Stimulated activated CD4-positive, alpha-beta T cell treated with anti-CD3 and anti-CD28 coated beads, Interleukin-1b, Interleukin-23, amount 100 ng/mL, for 1 hour (primary cell): ENCODE measurements at places on chromosomes 5 and 9.

- DNase-seq = no peak
Observed at GRCh38 chr9:125760537-125760936, 13.4 kb downstream of the PBX3 start.

DNA sequence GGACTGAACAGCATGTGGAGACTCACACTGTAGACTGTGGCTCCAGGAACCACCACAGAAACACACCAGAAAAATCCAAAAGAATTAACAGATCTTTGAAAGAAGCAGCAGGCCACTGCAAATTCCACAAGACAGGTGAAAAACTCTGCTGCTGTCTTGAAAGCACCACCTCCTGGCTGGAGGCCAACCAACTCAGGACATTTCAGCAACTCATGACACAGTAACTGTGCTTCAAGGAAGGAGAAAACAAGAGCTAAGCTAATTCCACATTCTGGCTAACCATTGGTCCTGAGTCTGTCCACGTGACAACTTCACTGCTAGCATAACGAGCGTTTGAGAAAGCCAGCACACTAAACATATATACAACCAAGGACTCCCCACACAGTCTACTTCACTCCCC is 625.1 kb downstream of the PRELID2 start:
- no peak for DNase-seq

DNA sequence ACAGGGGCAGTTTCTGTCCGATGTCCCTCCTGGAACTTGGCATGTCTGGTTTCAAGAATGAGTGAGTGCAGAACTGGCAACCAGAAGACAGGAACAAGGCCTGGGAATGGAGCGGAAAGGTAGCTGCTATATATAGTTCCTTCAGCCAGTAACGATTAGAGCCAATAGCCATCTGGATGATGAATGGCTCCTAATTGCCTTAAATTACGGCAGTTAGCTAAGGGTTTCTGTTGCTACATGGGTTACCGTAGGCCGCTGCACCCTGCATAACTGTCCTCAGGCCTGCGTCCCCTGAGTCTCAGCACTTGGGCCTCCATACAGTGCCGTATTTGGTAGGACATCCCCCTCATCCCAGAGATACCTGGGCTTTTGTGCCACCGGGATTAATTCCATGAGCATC is 29.4 kb downstream of the WWC1 start:
- no peak for DNase-seq

DNA sequence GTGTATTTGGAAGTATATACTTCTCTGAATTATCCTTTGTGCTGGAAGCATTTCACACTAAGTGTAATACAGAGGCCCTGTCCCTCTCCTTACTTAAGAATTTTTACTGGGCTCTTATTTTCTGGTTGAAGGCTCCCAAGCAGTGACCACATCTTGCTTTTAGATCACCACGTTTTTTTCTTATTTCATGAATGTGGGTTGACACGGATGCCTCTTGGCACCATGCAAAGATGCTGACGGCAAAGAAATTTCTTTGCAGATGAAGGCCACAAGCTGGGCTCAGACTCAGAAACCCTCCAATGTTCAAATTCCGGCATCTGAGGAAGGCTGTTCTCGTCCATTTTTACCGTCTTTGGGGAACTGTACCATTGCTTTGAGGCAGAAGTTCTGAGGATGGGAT is 168.5 kb downstream of the HMHB1 start:
- no peak for DNase-seq

DNA sequence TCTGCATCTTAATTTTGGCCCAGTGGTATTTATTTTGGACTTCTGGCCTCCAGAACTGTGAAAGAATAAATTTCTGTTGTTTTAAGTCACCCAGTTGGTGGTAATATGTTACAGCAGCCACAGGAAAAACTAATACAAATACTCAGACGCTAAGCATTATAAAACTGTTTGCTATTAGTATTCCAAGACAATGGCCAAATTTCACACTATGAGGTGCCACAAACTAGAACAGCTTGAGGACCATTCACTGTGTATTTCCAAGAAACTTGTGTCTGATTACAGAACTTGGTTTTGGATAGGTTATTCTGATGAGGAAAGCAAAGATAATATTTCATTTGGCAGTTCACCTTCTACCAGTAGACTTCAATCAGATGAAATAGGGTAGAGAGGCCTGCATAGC is 16.3 kb upstream of the ISOC1 start:
- DNase-seq = no peak

GRCh38 chr5:103605277-103605676 is 42.7 kb upstream of the NUDT12 start:
- no peak for DNase-seq

DNA sequence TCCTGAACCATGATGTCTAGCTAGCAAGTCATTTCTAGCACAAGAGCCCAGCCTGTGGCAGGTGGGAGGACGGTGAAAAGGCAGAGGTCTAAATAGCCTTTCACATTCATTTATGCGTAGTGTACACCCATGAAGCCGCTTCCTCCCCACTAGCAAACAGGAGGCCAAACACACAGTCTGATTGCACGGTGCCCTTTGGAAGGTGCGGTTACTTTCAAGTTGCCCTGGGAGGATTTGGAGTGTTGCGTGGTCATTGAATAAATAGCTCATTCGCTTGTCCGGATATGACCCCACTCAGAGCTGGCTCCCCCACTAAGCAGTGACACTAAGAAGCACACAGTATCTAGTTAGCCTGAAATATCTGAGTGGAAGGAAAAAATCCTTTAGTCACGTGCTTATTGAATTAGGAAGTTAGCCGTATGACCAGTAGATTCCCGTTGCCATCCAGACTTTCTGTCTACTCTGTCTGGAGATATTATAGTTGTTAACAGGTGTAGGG is 664 bp upstream of the ARSB start:
- no peak for DNase-seq

DNA sequence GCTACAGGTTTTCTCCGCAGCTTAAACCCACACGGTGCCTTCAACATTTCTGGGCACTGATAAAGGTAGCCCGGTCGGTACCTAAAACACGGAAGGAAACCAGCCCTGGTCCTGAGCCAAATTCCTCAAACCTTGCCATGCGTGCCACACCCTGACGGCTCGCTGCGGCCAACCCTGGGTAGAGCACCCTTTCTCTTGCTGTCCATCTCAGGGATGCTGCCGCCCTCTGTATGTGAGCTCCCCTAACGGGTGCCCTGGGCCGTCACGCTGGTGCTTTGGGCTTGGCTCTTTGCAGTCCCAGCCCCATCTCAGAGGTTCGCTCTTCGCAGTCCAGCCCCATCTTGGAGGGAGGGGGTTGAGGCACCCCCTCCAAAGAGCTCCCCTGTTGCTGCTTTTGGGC is 43.9 kb downstream of the PNPLA7 start:
- no peak for DNase-seq

DNA sequence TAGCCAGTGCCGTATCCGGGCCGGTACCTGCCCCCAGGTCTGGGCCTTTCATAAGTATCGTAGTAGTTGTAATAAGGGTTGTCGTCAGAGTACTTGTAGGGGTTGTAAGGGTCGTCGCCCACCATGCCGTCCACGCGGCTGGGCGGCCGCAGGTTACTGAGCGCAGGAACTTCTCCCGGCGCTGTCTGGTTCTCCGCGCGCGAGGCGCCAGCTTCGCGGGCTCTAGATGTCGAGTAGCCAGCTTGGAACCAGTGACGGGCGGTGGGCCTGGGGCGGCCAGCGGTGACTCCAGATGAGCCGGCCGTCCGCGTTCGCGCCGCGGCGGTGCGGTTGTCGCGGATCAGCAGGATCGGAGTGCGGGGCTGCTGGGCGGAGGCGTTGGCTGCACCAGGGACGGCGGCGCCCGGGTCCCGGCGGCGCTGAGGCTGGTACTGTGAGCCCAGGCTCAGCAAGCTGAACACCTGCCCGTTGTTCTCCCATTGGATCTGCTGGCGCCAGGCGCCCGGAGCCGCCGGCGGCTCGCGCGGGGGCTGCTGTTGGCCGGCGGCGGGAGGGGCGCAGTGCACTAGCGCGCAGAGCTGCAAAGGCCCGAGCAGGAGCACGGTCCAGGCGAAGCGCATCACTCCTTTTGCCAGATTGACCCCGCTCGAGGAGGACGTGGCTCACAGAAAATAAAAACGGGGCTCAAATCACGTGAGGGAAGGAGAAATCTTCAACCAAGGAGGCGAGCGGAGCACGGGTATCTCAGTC is 518 bp downstream of the LOX start:
- DNase-seq = no peak

DNA sequence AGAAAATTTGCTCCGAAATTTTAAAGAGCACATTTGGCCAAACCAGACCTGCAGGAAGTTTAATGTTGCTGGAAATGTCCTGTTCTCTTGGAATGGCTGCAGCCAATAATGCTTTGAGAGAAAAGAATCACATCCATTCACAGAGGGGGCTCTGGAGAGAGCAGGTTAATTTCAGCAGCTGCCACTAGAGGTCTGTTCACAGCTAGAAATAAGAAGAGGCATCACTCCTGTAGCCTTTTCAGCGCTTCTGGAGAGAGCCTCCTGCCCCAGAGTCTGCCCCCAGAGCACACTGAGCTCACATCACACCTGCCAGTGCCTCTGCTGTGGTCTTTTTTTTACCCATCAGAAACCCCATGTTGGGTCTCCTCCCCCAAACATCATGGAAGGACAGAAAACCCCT is 124.8 kb upstream of the RAD23B start:
- no peak for DNase-seq

DNA sequence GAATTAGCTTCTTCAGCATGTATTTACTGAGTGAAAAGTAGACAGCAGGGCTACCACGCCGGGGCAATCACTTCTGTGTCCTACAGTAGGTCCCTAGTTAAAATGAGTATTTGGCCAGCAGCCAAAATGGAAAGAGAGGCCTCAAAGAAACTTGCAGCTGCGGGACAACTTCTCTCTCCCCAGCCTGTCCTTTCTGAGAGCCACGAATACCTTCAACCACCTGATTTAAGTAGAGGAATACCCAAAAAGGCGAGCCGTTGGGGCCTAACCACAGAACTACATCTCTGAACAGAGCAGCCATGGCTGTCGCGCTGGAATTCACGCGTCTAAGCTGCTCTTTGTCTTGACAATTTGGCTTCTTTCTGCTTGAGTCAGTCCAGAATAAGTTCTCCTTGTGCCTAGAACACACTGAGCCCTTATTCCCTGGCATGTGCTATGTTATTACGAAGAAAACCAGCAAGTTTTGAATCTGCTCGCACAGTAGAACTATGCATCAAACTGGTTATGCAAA is 43.8 kb upstream of the GOLPH3 start:
- DNase-seq = no peak

- DNase-seq = no peak
Observed at GRCh38 chr5:158563760-158564390, 535.8 kb downstream of the EBF1 start.

DNA sequence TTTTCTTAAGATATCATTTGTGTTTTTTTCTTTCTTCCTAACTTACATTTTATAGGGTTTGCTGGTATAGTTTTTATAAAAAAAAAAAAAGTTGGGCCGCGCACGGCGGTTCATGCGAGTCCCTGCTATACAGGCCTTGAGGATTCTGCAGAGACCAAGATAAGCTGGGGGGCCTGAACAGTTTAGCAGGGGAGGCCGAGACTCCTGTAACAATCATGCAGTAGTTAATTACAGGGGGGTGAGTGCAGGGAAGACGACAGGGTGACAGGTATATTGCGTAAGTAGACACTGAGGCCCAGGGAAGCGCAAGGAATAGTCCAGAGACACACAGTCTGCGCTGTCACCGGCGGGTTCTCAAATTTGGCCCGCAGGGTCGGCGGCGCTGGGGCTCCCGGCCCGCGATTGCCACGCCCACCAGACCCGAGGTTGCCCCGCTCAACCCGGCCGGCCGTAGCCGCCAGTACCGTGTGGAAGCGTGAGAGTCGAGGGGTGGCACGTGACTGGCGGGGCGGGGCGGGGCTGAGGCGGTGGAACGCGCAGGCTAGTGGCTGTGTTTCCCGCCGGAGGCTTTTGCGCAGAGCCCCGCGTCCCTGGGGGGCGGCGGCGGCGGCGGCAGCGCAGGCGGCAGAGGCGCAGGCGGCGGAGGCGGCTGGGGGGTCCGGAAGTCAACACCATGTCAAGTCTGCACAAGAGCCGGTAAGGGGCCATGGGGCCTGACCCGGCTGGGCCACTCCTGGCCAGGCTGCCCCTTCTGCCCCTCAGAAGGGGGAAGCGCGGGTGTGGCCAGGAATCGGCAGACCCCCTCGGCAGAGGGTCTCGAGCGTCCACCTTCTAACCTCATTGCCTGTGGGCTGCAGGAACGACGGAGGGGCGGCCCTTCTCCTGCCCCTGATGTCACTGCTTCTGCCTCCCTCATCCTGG is at the start of gene TBC1D13:
Gene TBC1D13, plus strand, starts transcription at position 573 of the 921 bp plus-strand sequence. Its CDS starts 101 bp downstream, at position 674.
- peak; percentile 78 for DNase-seq

GRCh38 chr9:116005205-116005604 is 148.4 kb upstream of the PAPPA start:
- no peak for DNase-seq

GRCh38 chr5:131068076-131068475 is 97.0 kb downstream of the HINT1 start:
- DNase-seq = no peak

GRCh38 chr9:133004091-133004998 is 25.9 kb downstream of the GFI1B start:
- no peak for DNase-seq

GRCh38 chr5:109964136-109964535 is 274.4 kb downstream of the MAN2A1 start:
- DNase-seq = no peak

DNA sequence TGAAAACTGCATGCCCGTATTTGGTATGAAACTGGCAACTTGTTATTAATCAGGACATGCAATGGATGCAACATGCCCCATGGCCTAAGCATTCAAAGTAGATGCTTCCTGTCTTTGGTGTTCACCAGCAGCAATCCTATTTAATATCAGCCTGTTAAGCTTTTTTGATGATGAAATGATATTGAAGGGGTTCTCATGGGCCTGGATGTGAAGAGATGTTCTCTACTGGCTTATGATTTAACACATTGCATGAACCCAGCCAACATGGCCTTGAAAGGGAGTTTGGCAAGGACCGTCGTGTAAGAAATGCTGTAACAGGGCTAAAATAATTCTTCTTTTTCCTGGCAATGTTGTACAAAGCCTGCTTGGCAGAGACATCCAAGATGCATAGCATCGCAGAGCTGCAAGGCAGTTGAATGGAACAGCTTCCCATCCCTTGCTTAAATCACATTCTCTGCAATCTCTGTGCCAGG is 111.2 kb downstream of the SMARCA2 start:
- DNase-seq = no peak

- no peak for DNase-seq
Observed at GRCh38 chr9:27451207-27451797, 72.8 kb upstream of the IFNK start.

DNA sequence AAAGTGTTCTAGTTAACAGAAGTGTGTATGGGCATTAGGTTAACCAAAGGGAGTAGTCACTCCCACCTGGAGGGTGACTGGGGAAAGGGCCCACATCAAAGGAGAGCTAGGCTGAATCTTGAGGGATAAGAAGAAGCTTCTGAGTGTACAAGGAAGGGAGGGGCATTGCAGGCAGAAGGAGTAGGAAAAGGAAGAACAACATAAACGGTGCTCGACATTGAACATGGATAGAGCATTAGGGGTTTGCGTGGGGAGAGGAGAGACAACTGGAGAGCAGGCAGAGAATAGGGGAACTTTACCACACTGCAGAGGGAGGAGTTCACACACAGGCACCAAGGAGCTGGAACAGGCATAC is 5.3 kb upstream of the GLRX start:
- DNase-seq = no peak
